ENCODE measurements at places on chromosomes 7 and 10.

DNA sequence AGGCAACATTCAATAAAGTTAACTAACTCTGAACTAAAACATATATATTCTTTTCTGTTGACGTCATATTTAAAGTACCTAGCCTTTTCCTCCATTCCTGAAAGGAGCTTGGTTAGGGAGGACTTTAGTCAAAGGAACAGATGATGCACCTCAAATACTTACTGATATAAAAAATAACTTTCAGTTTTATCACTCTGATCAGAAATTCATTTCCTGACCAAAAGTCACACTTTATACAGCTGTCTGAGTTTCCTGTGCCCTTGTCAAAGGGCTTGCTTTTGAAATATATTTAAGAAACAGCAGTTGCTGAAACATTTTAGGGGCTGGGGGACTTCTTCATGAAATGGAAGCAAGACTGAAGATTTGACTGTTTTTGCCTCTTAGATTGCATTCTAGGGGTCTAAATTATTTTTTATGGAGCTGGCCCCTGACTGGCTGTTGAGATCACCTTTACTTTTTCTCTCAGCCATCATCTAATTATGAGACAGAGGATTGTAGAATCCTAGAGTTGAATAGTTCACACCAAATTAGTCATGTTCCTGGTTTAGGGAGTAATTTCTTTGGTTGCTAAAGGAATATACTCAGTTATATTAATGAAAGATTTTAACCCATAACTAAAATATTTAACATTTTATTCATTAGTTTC, 46.6 kb downstream of the GLCCI1 start:
- DNase-seq = no peak

- no peak for DNase-seq
Observed at GRCh38 chr10:30813872-30814481, 184.4 kb upstream of the LYZL2 start.

DNA sequence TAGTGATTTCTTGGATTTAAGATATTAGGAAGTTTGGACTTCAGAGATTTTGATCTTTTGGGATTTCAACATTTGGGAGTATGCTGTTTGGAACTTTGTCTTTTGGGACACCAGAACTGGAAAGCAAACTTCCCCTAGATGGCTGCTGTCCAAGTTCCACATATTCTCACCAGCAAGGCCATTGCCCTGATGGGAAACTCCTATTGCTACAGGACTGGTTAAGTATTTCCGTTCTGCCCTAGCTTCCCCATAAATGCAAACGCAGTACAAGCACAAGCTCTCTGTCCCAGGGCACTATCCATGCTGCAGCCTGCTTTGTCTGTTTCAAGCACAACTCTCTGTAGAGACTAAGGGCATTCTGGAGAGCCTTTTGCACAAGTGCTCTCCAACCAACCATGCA, 79.3 kb upstream of the SLC25A13 start:
- DNase-seq = no peak

GRCh38 chr10:72087392-72087968, 871 bp downstream of the SPOCK2 start:
- DNase-seq = peak; percentile 52

DNA sequence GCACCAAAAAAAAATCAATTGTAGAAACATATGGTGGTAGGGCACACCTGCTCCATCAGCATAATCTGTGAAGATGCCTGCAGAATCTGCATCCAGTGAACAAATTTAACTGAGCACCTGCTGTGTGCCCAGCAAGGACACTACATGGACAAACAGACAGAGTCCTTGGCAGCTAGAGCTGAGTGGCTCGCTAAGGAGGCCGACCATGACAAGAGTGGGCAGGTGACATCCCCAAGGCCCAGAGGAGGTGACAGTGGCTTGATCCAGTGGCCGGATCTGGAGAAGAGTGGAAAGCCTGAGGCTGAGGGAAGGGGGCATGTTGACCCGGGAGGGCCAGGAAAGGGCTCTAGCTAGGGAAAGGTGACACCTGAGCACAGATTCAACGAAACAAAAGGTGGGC, 68.1 kb downstream of the MAD1L1 start:
- no peak for DNase-seq

DNA sequence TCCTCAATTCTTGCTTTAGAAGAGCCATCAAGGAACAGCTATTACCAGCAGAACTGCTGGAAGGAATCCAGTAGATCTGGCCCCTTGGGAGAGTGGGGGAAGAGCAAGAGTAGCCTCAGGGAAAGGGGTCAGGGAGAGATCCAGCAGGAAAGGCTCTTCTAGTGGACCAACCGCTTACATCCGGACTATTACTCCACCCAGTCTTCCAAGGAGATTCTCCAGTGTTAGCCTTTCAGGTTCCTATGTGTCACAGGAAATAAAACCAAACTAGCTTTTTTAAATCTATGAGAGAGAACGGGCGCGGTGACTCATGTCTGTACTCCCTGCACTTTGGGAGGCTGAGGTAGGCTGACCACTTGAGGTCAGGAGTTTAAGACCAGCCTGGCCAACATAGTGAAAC, 34.3 kb downstream of the TET1 start:
- no peak for DNase-seq

DNA sequence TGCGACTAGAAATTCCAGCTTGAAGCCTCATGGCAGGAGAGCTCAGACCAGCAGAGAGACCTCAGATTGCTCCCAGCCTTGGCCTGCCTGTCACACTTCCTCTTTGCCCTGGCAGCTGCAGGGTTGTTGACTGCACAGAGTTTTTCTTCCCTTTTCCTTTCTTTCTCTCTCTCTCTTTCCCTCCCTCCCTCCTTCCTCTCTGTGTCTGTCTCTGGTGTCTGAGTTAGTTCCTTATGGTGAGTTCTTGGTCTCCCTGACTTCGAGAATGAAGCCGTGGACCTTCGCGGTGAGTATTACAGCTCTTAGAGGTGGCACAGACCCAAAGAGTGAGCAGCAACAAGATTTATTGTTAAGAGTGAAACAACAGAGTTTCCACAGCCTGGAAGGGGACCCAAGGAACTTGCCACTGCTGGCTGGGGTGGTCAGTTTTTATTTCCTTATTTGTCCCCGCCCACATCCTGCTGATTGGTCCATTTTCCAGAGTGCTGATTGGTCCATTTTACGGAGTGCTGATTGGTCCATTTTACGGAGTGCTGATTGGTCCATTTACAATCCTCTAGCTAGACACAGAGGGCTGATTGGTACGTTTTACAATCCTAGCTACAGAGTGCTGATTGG, 266.3 kb downstream of the RPS24 start:
- no peak for DNase-seq

GRCh38 chr7:70951271-70951962, 180.5 kb upstream of the GALNT17 start:
- no peak for DNase-seq

- no peak for DNase-seq
Observed at GRCh38 chr10:116765648-116766081, 23.3 kb upstream of the HSPA12A start.

- no peak for DNase-seq
Observed at GRCh38 chr10:123213192-123213591, 59.0 kb downstream of the BUB3 start.

- DNase-seq = no peak
Observed at GRCh38 chr10:55630491-55631056, 730.5 kb downstream of the ZWINT start.

DNA sequence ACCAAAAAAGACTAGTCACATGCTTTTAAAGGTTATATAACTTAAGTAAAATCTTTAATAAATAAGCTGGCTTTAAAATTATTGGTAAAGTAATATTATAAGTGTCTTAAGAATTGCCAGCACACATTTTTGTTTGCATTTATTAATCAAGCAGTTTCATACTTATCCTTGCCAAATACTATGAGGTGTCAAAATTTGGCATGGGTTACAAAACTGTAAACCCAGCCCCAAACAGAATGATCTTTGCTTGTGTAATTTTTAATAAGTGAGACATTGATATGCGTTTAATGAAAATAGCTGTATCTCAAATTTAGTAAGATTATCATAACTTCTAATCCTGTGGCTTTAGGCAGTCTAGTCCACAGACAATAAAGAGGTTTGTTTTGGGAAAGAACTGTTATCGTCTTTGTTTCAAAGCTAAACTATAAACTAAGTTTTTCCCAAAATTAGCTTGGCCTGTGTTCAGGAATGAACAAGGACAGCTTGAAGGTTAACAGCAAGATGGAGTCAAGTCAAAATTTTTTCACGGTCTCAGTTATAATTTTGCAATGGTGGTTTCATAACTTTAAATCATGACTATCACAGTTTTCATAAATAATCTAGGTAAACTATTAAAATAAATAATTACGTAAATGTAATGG, 72.8 kb downstream of the ST8SIA6 start:
- no peak for DNase-seq

DNA sequence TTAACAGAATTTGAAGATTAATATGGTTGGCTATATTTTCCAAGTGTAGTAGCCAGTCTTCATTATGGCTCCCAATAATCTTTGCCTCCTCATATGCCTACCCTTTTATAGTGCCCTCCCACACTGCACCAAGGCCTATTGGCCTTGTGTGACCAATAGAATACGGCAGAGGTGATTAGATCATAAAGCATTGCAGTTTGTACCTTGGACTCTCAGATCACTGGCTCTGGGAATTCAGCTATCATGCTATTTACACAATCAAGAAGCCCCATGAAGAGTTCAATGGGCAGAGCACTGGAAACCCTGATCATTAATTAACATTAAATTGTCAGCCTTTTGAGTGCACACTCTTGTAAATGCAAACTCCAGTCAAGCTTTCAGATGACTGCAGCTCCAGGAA, 154.5 kb upstream of the MAGI2 start:
- no peak for DNase-seq

GRCh38 chr10:117860135-117860534, 186.6 kb downstream of the RAB11FIP2 start:
- no peak for DNase-seq

DNA sequence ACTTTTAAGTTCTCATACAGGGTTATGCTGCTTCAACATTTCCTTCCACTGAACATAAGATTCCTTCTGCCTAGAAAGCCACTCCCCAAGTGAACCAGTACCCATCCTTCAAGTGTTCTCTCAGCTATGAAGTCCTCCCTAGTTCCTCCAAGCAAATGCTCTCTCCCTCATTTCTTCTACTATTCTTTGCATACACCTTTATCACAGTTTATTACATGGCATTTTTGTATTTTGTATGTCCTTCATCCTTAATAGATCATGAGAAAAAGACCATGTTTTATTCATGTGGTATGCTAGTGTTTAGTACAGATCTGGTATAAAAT, 1.9 kb downstream of the SYPL1 start:
- DNase-seq = no peak

DNA sequence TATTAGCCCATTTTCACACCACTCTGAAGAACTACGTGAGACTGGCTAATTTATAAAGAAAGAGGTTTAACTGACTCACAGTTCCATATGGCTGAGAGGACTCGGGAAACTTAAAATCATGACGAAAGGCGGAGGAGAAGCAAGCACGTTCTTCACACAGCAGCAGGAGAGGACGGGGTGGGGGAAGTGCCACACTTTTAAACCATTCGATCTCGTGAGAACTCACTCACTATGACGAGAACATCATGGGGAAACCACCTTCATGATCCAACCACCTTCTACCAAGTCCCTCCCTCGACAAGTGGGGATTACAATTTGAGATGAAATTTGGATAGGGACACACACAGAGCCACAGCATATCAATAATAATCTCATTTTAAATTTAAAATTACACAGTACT, 80.2 kb downstream of the VWDE start:
- no peak for DNase-seq

DNA sequence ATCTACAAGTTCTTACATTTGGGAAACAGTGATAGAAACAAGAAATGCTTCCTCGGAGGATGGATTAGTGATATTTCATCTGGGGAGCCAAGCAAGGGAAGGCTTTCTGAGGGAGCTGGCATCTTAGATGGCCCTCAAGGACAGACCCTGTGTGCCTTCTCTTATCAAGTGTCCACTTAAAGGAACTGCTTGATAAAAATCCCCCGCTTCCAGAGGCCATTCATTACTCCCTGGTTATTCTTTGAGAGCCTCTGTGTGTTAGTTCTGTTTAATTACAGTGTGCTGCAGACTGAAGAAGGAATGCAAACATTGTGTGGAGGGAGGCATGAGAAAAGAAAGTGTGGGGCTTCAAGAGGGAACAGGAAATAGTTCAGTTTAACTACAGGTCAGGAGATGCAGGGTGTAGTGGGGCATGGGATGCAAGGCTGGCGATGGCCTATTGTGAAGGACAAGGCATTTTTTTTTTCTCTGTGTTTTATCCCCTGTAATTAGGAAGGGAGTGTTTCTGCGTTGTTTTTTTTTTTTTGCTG, 145.4 kb downstream of the SNX10 start:
- no peak for DNase-seq

- DNase-seq = no peak
Observed at GRCh38 chr10:15852111-15852557, 8.2 kb downstream of the MINDY3 start.

DNA sequence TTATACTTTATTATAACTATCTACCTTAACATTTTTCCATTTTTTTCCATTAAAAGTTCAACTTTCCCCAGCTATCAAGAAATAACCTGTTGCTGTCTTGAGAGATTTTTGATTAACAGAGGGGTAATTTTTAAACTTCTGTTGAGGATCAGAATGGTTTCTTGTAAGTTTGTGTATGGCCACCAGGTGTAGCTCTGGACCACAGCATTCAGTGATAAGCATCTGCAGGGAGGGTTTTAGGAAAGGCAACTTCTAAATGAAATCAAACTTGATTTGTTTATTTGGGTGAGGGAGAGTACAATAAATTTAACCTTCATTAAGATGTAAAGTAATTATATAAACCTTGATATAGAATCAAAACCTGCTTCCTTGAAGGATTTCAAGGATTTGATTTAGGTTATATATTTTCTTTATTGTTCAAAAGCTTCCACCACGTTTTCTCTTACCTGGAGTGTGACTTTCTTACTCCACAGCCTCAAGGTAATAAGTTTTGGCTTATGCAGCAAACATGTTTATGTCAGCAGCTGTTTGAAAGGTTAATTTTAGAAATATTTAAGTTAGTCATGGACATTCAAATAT, 153.3 kb downstream of the STK31 start:
- DNase-seq = no peak

DNA sequence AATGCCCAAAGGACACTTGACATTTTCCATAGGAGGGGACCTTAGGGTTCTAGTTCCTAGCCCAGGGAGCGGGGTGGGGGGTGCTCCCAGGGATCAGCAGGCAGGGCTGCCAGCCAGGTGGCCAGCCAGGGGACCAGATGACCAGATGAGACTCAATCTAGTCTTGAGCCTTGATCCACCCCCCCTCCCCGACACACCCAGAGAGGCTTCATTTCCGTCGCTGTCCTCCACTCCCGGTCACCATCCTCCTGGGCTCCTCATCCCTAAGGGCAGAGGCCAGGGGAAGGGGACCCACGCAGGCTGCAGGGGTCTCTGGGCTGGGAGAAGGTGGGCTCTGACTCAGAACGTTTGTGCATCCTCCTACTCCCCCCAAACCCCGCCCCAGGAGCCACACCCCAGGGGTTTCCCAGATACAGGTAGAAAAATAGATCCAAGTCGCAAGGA, 1.0 kb downstream of the STX1A start:
- DNase-seq = no peak
